ENCODE measurements at places on chromosomes 6 and 20. TPM values are rescaled to one million over a fixed set of nuclear protein-coding genes. Genes with fewer than 3 reads are reported as not detected.

GRCh38 chr6:141133346-141133745, 999.4 kb upstream of the GJE1 start:
- DNase-seq: no peak

DNA sequence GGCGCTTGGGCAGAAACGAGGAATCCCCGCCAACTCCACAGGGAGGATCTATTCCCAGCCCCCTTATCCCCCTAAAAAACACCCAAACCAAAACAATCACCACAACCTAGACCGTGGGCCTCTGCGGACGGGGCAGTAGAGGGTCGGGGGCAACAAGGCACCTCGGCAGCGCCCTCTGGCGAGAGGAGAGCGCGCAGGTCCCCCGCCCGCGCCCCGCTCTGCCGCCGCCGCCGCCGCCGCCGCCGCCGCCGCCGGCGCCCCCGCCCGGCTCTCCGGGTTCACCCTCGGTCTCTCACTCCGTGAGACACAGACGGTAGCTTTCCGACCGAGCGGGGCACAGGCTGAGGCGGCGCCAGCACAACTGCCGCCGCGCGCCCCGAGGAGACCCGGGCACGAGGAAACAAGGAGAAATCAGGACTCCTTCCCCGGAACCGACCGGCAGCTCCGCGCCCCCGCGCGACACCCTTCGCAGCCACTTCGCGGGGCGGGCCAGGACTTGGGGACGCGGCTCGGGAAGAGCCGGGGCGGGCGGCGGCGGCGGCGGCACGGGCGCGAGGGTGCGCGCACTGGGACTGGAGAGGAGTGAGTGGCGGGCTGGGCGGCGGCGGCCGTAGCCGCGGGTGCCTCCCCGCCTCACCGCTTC, at the start of gene SLC35F1:
SLC35F1 (plus strand) TSS at position 307 of the 643 bp plus-strand sequence.
- DNase-seq: no peak

- no peak for DNase-seq
These were observed 114.8 kb downstream of the CRYBG1 start for GRCh38 chr6:106475284-106475683.

- peak; percentile 22 for DNase-seq
These were observed 63.2 kb downstream of the OLIG3 start for GRCh38 chr6:137430954-137431353.

DNA sequence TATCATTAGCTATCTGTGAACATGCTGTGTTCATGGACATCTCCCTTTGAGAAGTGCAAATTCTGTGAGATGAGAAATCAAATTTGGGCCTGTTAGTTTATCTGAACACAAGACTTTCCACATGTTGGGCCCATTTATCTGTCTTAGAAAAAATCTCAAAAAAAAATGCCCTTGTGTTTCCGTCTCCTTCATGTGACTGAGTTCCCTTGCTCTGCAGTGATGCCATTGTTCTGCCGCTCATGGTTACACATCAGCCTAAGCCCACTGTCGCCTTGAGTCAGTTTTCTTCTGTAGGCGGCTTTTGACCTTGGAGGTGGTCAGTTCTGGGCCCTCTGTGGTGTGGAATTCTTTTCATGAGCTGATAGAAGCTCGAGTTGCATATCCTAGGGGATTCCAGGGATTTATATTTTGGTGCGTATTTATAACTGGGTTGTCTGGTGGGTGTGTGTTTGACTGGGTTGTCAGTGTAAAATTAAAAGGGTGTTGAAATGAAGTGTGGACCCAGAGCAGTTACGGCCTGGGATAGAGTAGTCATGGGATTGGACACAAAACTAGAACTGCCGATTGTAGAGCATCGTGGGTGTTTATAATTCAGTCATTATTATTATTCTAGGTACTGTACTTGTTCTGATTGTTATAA, 156.7 kb downstream of the JARID2 start:
- no peak for DNase-seq

- no peak for DNase-seq
These were observed 884.4 kb downstream of the PHF3 start for GRCh38 chr6:64520050-64520449.

DNA sequence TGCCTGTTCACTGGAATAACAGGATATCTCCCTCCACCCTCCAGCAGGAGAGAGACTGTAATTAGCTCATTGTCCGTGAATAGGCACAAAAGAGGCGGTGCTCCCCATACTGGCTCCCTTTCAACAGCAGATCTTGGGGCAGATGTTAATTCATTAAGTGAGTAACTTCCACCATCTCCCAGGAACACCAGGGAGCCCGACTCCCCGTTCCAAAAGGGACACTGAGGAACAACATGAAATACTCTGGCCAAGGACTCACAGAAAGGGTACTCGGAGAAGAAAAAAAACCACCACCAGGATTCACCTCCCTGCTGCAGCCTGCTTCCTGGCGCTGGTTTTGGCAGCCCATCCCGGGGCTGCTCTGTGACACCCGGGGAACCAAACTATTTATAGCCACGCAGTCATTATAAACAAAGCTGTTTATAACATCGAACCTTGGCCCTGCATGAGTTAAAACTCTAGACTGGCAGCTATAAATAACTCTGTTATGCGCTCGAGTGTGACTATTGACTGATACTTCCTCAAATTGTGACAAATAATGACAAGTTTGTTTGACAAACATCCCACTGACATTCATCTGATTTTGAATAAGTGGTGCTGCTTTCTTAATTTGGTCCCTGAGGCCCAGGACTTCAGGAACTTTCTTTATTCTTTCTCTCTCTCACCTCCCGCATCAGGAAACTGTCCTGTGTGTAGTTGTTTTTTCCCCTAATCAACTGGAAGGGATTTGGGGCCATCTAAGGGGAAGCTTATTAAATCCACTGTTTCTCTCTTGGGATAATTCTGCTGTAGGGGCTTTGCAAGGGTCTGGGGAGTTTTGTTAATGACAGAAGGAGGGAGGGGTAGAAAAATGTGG, 521.6 kb downstream of the CD83 start:
- DNase-seq: no peak

DNA sequence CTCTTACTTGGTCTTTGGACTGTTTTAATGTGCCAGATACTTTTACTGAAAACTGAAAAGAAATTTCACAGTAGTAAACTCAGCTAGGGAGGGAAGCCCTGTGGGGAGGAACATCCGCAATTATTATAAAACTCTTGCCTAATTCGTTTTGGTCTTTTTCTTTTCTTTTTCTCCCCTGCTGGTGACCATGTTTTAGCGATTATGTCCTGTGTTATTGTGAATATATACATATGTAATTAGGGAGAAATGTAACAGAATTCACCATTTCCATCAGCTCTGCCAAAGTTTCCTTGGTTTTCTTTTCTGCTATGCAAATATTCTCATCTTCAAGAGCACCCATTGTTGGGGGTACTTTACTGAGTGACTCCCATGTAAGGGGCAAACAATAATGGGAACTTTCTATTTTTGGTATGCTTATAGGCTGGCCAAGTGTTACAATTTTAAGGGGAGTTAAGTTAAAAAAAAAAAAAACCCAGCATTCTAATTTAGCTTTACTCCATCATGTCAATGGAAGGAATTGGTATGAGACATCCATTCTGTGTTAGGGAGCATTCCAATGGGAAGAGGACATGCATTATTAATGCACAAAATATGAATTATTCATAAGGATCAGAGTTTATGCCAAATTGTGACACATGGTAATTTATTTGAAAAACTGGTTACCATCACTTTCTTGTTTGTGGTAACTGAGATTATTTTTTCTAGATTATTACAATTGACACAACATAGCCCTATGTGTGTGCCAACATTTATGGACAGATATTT, 2.0 kb downstream of the DOK5 start:
- no peak for DNase-seq

DNA sequence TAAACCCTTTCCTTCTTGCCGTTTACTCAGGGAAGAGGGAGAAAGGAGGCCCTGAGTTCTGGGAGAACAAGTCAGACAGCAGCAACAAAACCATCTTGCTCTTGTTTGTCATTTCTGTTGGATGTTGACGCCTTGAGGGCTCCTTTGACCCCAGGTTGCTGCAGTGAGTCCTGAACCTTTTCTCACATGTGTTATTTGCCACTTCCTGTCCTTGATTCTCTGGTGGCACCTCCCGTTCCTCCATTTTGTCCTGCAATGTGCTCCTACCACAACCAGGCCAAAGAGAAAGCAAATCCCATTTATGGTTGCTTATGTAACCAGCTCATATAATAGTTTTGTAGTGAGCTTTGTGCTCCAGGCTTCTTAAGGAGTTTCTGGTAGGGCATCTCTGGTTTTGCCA, 66.6 kb upstream of the ADGRF4 start:
- DNase-seq: no peak

GRCh38 chr20:52975803-52976531, 3.8 kb downstream of the TSHZ2 start:
- no peak for DNase-seq

- no peak for DNase-seq
These were observed 22.5 kb downstream of the NCOA3 start for GRCh38 chr20:47524015-47524784.

DNA sequence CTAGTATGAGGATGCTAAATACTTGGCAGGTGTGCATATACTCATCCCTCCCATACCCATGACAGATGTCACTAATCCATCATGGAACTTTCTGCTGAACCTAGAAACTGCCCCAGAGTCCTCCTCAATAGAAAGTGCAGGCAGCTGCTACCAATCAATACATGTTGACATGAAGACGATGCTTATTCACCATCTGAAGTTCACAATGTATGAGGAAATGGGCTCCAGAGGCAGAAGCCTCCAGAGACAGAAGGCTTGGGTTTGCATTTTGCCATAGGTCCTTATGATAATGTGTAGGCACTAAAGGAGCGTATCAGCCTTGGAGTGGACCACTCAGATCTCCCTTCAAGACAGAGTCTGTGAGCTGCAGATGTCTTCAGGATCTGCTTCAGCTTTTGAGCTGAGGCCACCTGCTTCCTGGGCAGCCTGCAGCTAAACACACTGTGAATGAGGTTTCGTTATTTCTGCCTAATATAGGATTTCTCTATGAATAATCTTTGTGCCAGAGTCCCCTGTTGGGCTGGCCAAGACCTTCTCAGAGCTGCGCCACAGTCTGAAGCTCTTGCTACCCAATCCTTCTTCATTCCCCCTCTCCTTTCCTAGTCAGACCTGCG, 7.5 kb upstream of the KIAA1755 start:
- DNase-seq: no peak

DNA sequence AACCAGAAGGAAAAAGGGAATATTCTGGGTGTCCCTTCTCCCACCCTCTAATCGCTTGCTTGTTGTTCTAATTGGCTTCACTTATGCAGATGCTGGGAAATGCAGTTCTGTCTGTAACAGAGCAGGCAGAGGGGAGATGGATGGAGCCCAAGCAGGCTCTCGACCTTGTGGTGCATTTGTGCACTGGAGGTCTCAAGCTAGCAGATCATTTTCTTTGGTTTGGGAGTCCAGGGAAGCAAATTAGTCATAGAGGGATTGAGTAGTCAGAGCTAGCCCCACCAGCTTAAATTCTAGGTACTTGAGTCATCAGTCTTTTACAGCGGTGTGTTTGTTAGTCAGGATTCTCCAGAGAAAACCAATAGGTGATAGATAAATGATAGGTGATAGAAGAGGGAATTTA, 234.7 kb upstream of the ECI2 start:
- no peak for DNase-seq

DNA sequence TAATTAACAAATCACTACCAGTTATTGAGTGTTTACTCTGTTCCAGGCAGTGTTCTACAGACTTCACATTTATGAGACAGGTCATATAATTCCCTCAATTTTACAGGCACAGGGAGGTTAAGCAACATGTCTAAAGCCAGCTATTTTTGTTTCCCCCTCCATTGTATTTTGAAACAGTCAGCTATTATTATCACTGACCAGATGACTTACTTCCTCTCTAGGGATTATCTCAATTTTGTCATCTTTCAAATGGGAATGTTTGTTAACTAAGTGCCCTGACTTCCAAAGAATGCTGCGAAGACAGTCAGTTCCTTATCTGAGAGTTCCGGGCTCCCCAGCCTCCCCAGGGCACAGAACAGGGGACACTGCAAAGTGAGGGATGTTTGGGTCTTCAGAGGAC, 5.6 kb upstream of the CNPY3 start:
- DNase-seq: no peak

DNA sequence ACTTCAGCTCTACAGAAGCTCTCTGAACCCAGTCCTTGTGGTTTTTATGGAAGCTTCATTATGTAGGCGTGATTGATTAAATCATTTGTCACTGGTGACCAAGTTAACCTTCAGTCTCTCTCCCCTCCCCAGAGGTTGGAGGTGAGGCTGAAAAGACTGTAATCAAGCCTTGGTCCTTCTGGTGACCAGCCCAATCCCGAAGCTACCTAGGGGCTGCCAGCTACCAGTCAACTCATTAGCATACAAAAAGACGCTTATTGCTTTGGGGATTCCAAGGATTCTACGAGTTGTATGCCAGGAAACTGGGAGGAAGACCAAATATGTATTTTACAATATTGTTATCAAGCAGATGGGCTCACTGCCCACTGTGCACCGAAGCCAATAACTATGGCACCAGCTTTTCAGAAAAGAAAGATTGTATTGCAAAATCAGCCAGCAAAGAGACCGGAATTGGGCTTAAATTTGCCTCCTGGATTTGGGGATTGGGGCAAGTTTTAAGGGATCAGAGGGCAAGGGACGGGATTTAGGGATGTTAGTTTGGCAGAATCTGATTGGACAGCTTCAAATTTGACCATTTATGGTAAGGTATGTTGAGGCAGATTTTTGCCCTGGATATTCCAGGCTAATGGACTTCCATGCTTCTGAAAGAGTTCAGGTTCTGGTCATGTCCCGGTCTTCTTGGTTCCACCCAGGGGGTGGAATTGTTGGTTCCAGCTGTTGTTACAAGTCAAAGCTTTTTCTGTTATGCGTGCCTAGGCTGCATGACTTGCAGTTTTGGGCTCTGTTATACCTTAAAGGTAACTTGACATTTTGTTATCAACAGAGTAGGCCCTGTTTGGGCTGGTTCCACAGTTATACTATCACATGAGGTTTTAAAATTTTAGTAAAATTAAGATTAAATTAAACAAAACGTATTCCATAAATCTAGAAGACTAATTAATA, 167.4 kb downstream of the COL9A1 start:
- no peak for DNase-seq

MYCT1 gene
- polyA plus RNA-seq: 17.2 TPM

HLA-DQA2 gene
- 2.1 TPM for polyA plus RNA-seq

SCAF8 gene
- polyA plus RNA-seq: 65.7 TPM

PHACTR2 gene
- polyA plus RNA-seq: 42.4 TPM

CST2 gene
- not detected for polyA plus RNA-seq
